ENCODE measurements at places on chromosomes 6 and 20.
A peak's percentile ranks its signal among the peaks of the same experiment; 100 is the strongest.

DNA sequence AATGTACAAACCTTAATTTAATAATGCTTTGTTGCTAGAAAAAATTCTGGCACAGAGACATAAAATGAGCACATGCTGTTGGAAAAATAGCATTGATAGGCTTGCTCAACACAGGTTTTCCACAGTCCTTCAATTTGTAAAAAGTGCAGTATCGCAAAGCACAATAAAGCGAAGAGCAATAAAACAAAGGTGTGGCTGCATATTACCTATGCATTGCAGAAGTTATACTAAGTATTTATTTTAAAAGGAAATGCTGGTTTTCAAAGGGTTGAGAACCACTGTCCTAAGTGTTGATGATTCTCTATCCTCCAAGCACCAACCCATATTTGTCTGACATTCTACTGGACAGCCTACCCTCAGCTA lies 54.1 kb upstream of the CAP2 start:
- no peak for DNase-seq

DNA sequence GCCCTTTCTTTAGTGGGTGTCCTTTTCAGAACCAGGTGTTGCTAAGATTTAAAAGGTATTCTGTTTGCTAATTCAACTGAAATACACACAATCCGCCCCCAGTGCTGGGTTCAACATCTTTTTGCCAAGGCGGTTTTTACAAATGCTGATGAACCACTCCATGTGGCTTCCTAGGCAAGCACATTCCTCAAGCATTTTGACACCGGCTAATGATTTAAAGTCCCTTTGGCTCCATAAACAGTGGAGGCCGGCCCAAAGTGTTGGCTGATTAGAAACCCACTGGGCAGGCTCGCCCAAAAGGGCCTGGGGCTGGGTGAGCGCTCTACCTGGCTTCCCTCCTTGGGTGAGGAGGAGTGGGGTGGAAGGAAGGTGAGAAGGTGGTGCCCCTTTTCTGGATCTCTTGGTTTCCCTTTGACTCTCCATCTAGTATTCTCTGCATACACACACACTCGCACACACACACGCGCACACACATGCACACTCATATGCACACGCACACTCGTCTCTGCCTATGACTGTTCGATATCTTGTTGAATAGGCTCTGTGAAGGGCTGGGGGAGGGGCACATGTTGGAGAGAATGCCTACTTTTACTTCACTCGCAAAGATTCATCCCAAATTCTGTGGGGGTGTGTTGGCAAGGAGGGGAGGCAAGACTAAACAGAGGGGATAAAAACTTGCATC lies 66.7 kb upstream of the ARMC2 start:
- no peak for DNase-seq

- DNase-seq = no peak
Measured at GRCh38 chr6:98932381-98932780, 15.4 kb downstream of the FBXL4 start.

DNA sequence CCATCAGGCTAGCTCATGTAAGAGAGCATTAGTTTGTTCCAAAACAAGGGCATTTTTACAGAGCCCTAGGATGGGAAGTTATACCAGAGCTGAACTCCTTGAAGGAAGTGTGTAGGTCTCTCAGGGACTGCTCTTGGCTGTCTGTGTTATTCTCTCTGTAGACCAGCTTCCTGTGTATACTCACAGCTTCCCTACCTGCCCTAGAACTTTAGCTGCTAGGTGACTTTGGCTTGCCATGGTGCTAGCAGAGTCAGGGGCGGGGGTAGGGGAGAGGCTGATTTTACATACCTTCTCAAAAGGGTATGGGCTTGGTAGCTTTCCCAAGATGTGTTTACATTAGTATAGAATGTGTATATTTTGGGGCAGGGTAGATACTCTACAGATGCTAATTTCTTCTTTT lies 17.4 kb downstream of the MAPRE1 start:
- DNase-seq = no peak

- DNase-seq = peak; percentile 50
Measured at GRCh38 chr6:30686009-30686907, at the start of gene PPP1R18. TSS of gene PPP1R18 (minus strand) at chr6:30686645. CDS start at chr6:30686018, 627 bp downstream.

- peak; percentile 55 for DNase-seq
Measured at GRCh38 chr20:891058-891705, 25.0 kb downstream of the ANGPT4 start.

DNA sequence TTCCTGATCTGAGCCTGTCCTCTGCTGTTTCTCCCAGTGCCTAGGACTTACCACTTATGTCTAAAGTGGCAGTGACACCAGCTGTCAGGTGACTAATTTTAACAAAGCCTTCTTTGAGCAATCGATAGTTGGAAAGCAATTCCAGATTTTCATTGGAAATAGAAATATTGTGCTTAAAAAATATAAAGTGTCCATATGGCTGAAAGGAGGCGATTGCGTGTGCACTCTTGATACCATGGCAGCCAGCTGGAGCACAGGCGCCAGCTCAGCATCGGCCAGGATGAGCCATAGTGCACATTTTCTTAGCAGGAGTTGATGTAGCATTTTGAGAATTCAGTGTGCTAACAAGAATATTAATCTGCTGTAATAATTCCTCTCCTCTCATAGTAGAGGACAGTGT lies 70.0 kb downstream of the LRRC1 start:
- DNase-seq = no peak

DNA sequence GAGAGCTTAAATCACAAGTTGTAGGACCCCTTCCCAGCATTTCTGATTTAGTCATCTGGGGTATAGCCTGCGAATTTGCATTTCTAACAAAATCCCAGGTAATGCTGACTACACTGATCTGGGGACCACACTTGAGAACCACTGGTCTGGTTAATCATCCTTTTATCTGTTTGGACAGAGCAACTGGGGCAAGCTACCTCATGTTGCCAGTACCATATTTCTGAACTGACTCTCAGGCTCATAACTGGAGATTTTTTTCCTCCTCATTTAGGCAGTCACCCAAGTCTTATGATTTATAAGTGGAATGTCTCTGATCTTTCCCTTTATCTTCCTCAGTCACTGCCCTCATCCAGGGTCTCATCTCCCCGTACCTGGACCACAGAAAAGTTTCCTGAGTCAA lies 12.0 kb upstream of the GTF3C6 start:
- no peak for DNase-seq

DNA sequence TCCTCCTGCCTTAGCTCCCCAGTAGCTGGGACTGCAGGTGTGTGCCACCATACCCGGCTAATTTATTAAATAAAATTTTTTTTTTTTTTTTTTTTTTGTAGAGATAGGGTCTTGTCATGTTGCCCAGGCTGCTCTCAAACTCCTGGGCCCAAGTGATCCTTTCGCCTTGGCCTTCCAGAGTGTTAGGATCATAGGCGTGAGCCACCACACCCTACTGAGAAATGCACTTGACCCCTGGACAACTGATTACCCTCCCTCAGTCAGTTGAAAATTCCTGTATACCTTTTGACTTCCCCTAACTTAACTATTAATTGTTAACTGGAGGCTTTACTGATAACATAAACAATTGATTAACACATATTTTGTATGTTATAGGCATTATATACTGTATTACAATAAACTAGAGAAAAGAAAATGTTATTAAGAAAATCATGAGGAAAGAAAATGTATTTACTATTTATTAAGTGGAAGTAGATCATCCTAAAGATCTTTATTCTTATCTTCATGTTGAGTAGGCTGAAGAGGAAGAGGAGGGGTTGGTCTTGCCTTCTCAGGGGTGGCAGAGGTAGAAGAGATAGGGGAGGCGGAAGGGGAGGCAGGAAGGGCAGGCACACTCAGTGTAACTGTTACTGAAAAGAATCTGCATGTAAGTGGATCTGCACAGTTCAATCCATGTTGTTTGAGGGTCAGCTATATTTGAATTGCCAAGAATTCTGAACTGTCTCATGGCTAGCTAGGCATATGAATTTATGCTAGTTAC lies 104.3 kb downstream of the FARS2 start:
- DNase-seq = no peak

DNA sequence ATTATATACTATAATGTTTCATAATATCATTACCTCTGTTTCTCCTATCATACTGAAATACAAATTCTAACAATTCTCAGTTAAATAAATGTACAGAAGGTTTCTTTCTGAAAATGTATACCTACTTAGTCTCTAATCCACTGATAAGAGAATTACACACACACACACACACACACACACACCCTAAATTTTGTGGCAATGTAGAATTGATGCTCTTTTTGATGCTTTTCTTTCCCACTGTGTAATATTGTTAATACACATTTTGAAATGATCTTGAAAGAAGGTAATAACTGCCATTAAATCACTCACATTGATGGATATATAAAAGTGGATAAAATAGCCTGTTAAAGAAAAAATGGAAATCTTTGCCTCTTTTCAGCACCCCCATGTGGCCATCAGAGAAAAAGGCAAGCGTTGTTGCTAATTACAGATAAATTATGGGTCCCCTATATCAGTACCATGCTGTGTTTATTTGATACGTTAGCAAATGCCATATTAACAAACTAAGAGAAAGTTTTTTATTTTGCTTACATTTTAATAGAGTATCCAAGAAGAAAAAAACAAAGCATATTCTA lies 76.6 kb upstream of the VGLL2 start:
- no peak for DNase-seq

- no peak for DNase-seq
Measured at GRCh38 chr6:5786321-5786968, 220.3 kb downstream of the NRN1 start.

GRCh38 chr20:47049771-47050170 lies 155.1 kb downstream of the EYA2 start:
- DNase-seq = no peak

- no peak for DNase-seq
Measured at GRCh38 chr6:1363729-1364572, 25.4 kb upstream of the FOXF2 start.

GRCh38 chr20:59456342-59457279 lies 147.7 kb upstream of the PHACTR3 start:
- DNase-seq = no peak

DNA sequence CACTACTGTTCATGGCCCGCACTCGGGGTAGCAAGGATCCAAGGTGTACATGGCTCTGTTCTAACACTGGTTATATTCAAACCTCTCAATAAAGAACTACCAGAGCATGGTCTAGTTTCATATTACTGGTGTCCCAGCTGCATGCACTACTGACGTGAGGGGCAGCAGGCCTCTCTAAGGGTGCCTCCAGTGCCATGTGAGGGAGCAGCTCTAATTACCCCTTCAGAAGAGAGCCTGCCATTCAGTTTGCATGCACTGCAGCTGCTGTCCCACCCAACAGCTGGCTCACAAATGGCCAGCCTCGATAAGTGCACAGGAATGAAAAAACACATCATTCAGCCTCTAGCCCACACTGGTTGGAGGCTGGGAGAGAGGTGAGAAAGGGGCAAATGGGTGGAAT lies 85.2 kb downstream of the SMLR1 start:
- DNase-seq = peak; percentile 47

- no peak for DNase-seq
Measured at GRCh38 chr20:40695214-40695613, 6.2 kb upstream of the MAFB start.

- no peak for DNase-seq
Measured at GRCh38 chr20:41393705-41394066, 27.1 kb upstream of the EMILIN3 start.

GRCh38 chr6:4496284-4496683 lies 279.9 kb upstream of the CDYL start:
- DNase-seq = no peak

- no peak for DNase-seq
Measured at GRCh38 chr6:100880149-100880852, 828 bp downstream of the ASCC3 start.

GRCh38 chr6:51459958-51460357 lies 627.5 kb downstream of the PKHD1 start:
- no peak for DNase-seq

GRCh38 chr20:54076259-54076658 lies 5.9 kb upstream of the BCAS1 start:
- no peak for DNase-seq

DNA sequence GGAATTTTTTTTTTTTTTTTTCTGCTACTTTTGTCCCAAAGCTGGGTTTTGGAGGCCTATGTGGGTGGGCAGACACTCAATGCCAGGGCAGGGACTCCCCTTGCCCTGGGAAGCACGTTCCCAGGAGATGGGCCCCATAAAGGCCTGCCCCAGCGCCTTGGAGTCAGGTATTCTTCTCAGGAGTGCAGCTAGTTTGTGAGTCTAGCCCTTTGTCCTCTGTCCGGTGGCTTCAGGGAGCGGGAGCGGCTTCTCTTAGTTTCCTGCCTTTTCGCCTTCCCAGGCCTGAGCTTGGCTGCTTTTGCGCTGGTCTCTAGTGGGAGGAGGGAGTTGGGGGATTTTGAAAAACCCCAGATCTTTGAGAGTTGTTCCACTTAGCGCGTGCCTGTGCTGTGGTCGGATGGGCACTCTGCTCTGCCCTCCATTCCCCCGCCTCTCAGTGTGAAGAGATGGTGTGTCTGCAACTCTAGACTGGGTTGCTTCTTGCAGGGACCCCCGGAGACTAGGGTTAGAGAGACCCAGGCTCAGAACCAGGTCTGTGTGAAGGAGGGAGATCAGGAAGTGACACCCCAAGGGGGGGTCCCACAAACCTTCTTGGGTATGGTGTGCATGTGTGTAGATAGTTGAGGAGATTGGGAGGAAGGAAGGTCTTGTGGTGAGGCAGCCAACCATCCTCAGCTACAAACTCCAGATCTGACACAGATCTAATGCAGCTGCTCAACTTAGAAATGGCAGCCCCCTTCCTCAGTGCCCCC lies 1.3 kb downstream of the PLCG1 start:
- DNase-seq = no peak

DNA sequence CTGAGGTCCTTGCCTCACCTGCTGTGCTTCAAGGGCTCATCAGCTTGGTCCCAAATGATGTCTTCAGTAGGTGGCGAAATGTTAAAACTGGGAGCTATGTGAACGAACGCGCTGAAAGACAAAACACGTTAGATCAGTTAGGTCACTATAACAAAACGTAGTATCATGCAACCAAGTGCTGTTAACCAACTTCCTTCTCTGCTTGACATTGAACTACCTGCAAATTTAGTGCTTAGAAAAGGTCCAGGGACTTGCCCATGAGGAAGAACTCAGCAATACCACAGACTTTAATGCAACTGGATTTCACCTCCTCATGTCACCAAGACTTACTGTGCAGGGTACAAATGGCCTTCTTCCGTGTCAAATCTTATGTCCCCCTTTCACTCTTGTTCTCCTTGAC lies 24.8 kb downstream of the BACH2 start:
- no peak for DNase-seq

DNA sequence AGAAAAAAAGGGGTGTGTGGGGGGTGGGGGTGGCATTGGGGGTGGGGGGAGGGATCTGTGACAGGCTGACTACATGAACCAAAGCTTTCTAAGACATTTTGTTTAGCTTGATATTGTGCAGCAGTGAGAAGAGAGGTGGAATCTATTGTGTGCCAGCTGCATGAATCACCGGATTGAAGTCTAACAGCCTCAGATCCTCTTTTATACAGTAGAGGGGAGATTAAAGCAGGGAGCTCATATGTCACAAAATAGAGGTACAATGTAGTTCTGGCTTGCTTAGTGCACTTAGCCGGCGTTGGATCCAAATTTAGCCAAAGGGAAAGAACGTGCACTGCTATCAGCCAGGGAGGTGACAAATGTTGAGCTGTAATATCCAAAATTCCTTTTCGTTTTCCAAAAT lies 404.2 kb upstream of the CITED2 start:
- peak; percentile 43 for DNase-seq

- no peak for DNase-seq
Measured at GRCh38 chr20:7708782-7709181, 231.5 kb downstream of the HAO1 start.

All from Ammon's horn (tissue), 1 donor.